ENCODE measurements at places on chromosomes 3 and 15.

DNA sequence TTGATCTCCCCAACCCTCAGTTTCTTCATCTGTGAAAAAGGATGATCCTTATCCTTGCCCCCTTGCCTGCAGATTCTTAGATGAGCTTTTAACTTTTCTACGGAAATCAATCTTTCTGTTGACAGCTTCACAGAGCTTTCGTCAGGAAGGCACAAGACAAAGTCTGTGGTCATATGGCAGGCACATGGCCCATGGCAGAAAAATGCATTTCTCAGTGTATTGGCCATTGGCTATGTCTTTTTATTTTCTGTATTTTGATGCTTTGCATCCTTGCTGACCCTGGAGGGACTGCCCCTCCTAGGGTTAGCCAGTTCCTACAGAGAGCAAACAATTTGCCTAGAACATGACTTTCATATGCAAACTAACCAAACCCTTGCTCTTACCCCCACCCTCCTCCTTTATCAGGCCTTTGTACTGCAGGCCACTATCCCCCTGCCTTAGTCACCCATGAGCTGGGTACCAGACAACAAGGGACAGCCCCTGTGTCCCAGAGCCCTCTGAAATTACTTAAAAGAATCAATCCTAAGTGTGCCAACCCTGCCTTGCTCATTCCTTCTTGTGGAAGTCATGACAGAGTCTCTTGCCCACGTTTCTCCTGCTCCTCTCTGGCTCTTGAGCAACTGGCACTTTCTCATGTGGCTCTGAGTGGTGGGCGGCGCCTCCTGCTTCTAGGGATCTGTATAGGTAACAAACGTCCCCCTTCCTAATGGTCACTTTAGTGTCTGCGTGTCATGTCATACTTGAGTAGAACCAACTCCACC is 24.1 kb upstream of the NOX5 start:
- no peak for DNase-seq

- DNase-seq: no peak
Observed at GRCh38 chr3:168427156-168427555, 331.4 kb upstream of the GOLIM4 start.

GRCh38 chr15:100769043-100769974 is 110.3 kb upstream of the ALDH1A3 start:
- no peak for DNase-seq

DNA sequence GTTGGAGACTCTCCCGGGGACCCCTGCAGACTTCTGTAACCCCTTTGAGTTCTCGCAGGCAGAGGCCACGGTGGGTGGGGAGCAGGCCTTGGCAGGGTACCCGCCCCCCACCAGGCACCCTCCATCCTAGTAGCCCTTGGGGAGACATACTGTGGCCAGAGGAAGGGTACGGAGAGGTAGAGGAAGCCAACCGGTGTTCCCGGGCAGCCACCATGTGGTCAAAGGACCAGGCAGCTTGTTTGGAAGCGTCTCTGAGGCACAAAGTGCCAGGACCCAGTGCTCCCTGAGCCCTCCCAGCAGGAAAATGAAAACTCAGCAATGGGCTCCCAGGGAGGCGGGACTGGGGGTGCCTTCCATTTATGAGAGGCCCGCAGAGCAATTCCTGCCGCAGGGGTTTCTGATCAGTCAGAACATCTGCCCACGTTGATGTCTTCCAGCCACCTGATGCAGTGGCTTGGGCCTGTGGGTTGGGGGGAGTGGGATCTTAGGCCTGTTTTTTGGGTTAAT is 53.0 kb upstream of the CGNL1 start:
- no peak for DNase-seq

DNA sequence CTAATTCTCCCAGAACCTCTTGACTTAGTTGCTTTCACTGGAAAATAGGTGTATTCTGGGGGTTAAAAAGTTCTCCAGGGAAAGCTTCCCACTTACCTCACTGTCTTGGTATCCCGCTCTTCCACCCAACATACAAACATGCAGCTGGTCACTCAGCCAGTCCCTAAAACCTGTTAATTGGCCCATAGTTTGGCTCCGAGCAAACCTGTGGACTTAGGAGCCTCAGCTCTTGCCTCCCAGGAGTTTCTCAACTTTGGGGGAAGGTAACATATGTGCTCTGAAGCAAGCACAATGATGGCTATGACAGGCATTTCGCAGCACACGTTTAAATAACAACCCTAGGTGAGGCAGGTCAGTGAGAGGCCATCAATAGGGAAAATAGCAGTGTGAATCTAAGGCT is 25.8 kb upstream of the LRRFIP2 start:
- DNase-seq: no peak

GRCh38 chr3:170749185-170749584 is 120.8 kb downstream of the RPL22L1 start:
- no peak for DNase-seq

DNA sequence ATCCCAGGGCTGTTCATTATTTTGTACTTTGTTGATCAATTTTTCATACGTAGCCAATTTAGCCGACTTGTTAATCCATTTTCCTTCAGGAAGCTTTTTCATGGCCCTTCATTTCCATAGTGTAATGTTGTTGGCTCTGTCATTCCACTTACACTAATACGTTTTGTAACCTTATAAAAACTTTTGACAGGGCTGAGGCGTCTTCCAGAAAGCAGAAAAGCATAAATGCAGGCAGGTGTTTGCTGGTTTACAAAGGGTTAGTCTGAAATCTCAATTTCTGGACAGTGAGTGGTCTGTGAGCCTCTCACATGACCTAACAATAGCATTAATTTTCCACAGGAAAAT is 444.0 kb downstream of the OTOL1 start:
- no peak for DNase-seq

DNA sequence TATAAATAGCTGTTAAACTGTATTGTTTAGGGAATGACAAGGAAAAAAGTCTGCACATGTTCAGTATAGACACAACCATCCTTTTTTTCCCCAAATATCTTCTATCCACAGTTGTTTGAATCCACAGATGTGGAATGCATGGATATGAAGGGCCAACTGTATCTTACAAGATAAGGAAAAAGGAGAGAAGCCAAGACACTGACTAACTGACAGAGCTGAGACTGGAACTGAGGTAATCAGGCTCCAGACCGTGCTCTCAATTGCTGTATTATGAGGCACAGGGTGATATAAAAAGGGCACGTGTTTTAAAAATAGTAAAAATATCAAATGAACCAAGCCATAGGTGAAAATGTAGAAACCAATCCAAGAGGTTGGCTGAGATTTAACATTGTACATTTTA is 49.0 kb downstream of the DHX36 start:
- no peak for DNase-seq

DNA sequence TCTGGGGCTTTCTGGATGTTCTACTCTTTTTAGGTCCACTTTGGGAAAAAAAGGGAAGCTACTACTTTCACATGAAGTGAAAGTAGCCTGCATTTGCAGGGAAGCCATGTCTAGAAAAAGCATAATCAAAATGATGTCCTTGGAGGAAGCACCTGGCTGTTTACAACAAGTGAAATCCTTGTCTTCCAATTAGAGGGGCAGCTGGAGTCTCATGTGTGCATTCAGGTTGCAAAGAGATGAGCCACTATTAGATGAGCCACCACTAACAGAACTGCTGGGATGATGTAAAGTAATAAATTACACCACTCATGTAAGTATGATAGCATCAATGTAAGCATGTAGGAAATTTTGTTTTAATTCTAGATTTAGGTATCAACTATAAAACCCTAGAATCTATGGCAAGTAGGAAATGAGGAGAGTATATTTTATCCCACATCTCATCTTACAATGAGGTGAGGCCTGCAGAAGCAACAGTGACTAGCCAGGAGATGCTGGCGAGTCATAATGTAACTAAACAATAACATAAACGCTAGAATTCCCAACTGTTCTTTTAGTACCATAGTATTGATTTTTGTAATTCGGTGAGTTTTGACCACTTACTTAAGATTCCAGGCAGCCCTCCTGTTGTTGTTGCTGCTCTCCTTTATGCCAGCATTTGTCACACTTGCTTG is 75.9 kb downstream of the TMEM108 start:
- DNase-seq: no peak

DNA sequence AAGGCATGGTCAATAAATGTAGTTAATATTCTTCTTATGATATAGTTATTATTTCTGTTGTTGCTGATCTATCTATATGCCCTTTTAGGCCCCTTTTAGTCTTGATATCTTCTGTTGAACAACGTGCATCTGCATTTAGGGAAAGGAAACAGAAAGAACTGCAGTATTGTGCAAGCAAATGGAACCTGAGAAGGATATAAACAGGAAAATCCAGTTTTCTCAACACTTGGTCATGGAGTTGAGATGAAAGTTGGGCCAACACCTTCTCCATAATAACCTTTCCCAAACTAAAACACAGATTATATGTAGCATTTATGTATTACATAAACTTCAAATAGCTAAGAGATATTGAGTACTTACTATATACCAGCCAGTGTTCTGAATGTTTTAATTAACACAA is 179.7 kb downstream of the ADAMTS9 start:
- no peak for DNase-seq

All from GM04503 (cell line).